ENCODE measurements at places on chromosomes 3 and 15.

- DNase-seq: no peak
These were observed 13.0 kb upstream of the ONECUT1 start for GRCh38 chr15:52803108-52803466.

- no peak for DNase-seq
These were observed 83.4 kb downstream of the EEFSEC start for GRCh38 chr3:128236657-128237056.

DNA sequence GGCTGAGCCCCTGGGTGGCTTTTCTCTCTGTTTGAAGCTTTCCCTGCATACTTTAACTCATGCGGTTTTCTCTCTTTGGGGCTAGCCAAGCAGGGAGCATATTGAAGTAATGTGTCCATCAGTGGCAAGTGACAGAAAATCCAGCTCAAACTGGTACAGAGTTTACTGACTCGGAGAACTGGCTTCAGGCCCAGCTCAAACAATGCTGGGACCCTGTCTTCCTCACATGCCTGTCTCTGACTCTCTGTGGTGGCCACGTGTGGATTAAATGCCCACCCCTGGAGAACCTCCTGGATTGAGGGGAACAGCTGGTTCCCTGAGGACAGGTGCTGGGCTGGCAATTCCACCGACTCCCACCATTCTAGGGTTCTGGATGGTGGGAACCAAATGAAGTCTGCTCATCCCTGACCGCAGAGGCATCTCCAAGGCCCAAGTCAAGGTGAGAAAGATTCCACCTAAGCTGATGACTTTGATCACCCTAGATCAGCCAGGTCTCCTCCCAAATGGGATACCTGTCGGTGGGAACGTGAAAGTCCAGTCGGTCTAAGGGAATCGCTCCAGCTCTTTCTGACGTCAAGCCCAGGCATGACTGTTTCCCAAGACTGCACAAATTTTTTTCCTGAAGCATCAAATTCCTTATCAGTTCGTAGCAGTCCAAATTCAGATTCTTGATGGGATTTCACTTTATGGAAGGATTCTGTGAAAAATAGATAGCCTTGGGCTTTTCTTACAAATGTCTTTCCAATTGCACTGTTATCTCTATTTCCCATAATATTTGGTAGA, 16.3 kb upstream of the HDAC11 start:
- no peak for DNase-seq

DNA sequence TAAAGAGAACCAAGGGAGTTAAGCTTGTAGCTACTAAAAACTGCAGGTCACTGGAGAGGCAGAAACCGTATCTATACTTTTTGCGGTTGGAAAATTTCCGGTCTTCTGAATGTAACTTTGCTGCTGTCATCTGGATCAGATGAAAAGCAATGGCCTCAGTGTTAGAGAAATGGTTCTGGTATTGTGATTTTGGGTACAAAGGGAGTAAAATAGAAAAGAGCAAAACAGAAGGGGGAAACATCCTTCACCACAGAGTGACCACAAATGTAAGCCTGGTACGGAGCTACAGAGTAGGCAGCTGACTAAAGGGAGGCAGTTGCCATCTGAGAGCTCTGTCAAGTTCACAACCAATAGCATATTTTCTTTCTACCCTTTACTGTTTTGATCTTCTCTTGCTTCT, 5.6 kb downstream of the CD96 start:
- no peak for DNase-seq

GRCh38 chr15:66433726-66434125, 47.0 kb downstream of the MAP2K1 start:
- no peak for DNase-seq

GRCh38 chr15:93527374-93528050, 438.5 kb upstream of the RGMA start:
- no peak for DNase-seq

- no peak for DNase-seq
These were observed 84.2 kb downstream of the TMCC1 start for GRCh38 chr3:129809297-129809696.

- DNase-seq: no peak
These were observed 305.6 kb upstream of the LRRFIP2 start for GRCh38 chr3:37479981-37480380.

GRCh38 chr15:60062826-60063225, 58.7 kb downstream of the FOXB1 start:
- DNase-seq: no peak

- no peak for DNase-seq
These were observed 246.8 kb upstream of the TOPAZ1 start for GRCh38 chr3:43994657-43995546.

DNA sequence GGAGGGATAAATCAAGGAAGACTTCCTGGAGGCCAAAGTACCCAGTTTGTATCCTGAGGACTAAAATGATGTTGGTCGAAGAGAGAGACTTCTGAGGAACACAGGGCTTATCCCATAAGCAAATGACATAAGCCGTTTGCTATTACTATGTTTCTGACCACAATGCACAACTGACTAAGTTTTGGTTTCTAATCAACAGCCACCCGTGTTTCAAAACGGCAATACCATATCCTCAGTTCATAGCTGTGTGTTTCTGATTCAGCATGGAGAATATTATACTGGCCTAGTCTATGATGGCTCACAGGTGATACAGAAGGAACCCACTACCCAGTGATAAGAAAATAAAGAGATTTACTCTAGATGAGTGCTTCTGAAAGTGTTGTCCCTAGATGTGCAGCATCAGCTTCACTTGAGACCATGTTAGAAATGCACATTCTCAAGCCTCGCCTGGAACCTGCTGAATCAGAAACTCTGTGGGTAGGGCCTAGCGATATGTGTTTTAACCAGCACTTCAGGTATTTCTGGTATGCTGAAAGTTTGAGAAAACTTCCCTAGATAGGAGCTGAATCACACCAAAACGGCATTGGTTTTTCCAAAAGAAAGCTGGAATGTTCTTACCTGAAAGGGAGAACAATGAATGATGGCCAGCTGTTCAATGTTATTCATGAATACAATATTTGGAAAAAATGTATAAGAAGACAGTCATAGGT, 639.7 kb upstream of the NR2F2 start:
- no peak for DNase-seq

DNA sequence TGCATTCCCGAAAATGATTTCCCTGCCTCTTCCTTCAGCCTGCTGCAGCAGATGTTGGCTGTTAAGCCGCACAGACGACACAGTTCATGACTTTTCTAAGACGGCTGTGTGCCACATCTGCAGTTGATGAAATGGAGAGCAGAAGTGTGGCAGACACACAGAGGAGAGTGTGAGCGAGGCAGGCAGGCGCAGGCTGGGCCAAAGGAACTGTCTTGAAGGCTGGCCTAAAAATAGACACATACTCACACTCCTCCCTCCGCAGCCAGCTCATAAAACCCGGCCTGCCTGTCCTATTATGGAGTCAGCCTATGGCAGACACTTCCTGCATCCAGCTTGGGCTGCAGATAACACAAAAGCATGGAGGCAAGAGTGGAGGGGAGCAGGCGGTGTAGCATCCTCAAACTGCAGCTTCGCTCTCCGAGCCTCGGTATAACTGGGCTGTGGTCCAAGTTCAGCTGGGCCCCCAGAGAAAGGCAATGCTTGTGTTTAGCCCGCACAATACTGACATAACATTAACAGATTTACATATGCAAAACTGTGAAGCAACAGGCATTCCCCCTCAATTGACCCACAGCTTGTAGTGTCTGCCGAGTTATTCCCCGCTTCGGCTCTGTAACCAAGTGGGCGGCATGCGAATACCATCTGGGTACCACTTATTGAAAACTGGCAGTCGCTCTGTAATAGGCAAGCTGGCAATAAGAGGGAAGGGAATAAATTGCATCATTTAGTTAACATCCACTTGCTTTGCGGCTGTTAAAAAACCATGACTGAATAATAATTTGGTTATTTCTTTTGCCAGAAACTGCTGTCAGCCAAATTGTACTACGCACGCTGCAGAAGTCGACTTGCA, 40.8 kb downstream of the FOXP1 start:
- DNase-seq: no peak

- DNase-seq: no peak
These were observed 173.6 kb upstream of the SMAD3 start for GRCh38 chr15:66891776-66892175.

GRCh38 chr3:72579581-72580245, 268.5 kb downstream of the SHQ1 start:
- DNase-seq: no peak

- DNase-seq: no peak
These were observed 321.7 kb downstream of the ZNF621 start for GRCh38 chr3:40846451-40846850.

GRCh38 chr3:86147119-86147518, 843.8 kb downstream of the VGLL3 start:
- DNase-seq: no peak

DNA sequence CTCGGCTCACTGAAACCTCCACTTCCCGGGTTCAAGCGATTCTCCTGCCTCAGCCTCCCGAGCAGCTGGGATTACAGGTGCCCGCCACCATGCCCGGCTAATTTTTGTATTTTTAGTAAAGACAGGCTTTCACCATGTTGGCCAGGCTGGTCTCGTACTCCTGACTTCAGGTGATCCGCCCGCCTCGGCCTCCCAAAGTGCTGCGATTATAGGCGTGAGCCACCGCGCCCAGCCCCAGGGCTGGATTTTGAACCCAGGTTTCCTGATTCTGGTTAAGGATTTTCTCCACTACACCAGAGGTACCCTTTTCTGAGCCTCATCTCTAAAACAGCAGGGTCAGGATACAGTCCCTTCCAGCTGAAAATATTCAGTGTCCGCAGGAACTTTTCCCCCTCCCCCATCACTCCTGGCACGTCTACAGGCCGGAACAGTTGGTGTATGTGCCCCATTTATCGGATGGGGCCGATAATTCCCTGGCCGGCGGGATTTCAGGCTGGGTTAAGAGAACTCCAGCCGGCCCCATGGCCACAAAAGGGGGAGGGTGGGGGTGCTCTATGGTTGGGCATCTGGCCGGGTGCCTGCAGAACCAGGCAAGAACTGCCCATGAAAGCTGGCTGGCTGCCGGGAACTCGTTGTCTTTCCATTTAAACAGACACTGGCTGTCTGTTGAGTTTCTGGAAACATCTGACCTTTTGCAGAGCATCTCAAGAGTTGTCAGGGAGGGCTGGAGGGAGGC, 26.8 kb upstream of the SEMA4B start:
- DNase-seq: no peak

- no peak for DNase-seq
These were observed 29.8 kb downstream of the LARS2 start for GRCh38 chr3:45417930-45418847.

Measured in stimulated activated CD8-positive, alpha-beta memory T cell treated with anti-CD3 and anti-CD28 coated beads, Interleukin-15, amount 100 ng/mL, for 1 hour (primary cell).